ENCODE measurements at places on chromosomes 7 and 10. TPM values are rescaled to one million over a fixed set of nuclear protein-coding genes. Genes with fewer than 3 reads are reported as not detected.

The WASL gene
- 14.5 TPM for total RNA-seq

The ABCB8 gene
- total RNA-seq = 23.1 TPM

- peaks cover 4% of the 10 kb centered on the region for H3K4me1 ChIP-seq
- H3K36me3 ChIP-seq = no peaks in the 10 kb centered on the region
- H3K27ac ChIP-seq = no peak overlapping the region
- no peaks in the 10 kb centered on the region for H3K27me3 ChIP-seq
- H3K4me3 ChIP-seq = no peak overlapping the region
Measured at GRCh38 chr7:103764901-103765300, 224.6 kb downstream of the RELN start.

GRCh38 chr10:131749767-131750142 lies 151.1 kb upstream of the PPP2R2D start:
- H3K27ac ChIP-seq = no peak overlapping the region
- no peak overlapping the region for H3K4me3 ChIP-seq
- peaks cover 34% of the 10 kb centered on the region for H3K4me1 ChIP-seq
- H3K27me3 ChIP-seq = no peaks in the 10 kb centered on the region

DNA sequence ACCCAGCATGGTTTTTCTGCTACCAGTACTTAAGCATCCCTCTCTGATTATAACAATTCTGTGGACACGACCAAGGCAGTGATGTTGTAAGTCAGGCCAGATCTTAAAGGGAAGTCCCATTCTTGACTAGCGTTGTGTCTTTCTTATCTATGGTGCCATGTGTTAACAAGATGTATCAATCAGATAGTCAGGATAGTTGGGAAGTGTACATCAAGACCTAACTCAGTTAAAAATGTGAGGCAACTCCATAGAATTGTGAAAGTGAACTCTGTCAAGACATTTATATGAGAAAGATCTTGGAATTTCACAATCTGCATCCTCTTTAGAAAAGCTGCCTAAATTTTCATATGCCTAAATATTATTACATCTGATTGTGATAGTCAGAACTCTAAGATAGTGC lies 341.7 kb upstream of the SEMA3D start:
- no peaks in the 10 kb centered on the region for H3K27me3 ChIP-seq
- H3K27ac ChIP-seq = no peak overlapping the region

Data from spinal cord (tissue), 10 donors.